ENCODE measurements at places on chromosomes 5 and 9.
A peak's percentile ranks its signal among the peaks of the same experiment; 100 is the strongest.

GRCh38 chr5:132250547-132250946 lies 6.9 kb upstream of the PDLIM4 start:
- DNase-seq: no peak

GRCh38 chr5:103674251-103674650 lies 111.7 kb upstream of the NUDT12 start:
- peak; percentile 73 for DNase-seq

- DNase-seq: no peak
Observed at GRCh38 chr5:179916523-179916922, 8.8 kb upstream of the TBC1D9B start.

GRCh38 chr5:33470544-33470943 lies 29.8 kb downstream of the TARS1 start:
- peak; percentile 20 for DNase-seq

DNA sequence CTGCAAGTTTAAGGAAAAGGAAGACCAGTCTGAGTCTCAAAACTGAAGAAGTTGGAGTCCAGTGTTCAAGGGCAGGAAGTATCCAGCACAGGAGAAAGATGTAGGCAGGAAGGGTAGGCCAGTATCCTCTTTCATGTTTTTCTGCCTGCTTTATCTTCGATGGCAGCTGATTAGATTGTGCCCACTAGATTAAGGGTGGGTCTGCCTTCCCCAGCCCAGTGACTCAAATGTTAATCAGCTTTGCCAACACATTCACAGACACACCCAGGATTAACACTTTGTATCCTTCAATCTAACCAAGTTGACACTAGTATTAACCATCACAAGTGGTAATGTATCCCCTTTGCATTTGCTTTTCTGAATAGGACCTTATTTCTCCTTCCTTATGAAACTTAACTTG lies 535.9 kb upstream of the FTMT start:
- no peak for DNase-seq

DNA sequence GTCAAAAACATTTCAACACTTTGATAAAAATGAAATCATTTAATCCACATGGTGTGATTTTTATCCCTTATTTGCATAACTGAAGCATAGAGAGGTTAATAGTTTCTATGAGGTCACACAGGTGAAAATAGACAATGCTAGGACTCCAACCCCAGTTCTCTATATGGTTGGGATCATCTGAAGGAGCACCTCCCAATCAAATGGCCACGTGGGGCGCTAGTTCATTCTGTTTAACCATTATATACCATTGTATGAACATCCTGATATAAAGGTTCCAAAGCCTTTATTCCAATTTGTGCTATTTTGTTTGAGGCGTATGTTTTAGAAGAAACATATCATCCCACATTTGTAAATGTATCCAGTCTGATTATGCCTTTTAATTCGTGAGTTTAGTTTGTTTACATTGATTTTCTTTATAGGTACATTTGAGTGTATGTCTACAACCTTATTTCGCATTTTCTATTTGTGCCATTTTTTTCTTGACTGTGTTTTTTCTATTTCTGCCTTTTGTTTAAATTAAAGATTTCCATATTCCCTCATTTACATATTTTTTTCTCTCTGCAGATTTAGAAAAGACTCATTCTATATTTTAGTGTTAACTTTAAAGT lies 1092.0 kb downstream of the MAT2B start:
- no peak for DNase-seq

- DNase-seq: no peak
Observed at GRCh38 chr5:67901814-67902496, 313.6 kb upstream of the PIK3R1 start.
